Stimulated activated CD4-positive, alpha-beta T cell treated with anti-CD3 and anti-CD28 coated beads, Interleukin-2, amount 100 ng/mL, for 24 hours (primary cell): ENCODE measurements at places on chromosomes 5 and 9.

- no peak for DNase-seq
Observed at GRCh38 chr9:121819428-121820231, 168.2 kb downstream of the DAB2IP start.

DNA sequence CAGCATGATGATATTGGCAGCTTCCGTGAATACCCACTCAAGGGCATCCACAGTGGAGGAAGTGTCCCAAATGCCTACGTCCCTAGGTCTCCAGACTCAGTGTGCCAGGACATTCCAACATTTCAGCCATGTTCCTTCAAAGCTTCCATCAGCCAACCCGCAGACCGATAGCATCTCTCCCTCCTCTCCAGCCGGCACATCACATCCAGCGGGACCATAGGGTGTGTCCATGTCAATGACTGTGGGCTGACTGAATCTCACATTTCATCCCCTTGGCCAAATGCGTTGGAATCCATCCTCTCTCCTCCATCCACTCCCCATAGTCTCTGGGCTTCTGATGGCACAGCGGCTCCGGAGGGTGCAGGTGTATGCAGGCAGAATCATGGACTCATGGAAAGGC, 22.2 kb upstream of the GFPT2 start:
- DNase-seq, result no peak

DNA sequence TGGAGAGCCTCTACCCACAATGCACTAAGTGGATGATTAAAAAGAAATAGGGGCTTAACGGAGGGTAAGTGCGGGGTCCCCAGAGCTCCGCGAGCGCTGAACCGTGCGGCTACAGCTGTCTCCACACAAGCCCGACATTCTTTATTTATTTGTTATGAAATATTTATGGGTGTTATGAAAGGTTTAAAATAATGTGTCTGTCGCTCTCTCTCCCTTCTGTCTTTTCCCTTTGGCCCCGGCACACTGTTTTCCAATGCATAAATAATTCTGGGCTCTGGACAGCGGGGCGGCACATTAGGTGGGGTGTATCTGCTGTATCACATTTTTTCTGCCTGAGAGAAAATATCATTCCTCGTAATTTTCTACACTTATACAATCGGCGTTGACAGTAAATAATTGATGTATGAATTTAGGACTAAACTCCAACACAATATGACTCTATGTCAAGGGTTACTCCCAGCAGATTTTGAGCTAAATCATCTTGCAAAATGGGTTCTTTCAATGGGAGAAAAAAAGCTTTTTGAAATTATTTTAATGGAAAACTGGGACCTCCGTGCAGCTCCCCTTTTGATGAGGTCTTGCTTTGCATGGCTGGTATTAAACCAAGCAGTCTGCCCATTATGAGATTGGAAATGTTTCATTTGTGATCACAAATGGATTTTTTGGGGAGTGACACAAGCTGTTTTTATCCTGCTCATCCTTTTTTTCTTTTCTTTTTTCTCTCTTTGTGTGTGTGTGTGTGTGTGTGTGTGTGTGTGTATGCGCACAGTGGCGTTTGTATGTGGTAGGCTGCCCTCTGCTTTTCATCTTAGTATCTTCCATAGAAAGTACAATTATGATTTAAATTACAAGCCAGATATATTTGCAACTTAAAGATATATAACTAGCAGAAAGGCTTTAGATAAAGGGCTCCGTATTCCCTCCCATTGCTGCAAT, 370.6 kb upstream of the IRX4 start:
- no peak for DNase-seq

- no peak for DNase-seq
Observed at GRCh38 chr5:164359260-164360255, 854.1 kb downstream of the MAT2B start.

GRCh38 chr5:128163991-128164390, 80.4 kb downstream of the SLC12A2 start:
- DNase-seq, result no peak

DNA sequence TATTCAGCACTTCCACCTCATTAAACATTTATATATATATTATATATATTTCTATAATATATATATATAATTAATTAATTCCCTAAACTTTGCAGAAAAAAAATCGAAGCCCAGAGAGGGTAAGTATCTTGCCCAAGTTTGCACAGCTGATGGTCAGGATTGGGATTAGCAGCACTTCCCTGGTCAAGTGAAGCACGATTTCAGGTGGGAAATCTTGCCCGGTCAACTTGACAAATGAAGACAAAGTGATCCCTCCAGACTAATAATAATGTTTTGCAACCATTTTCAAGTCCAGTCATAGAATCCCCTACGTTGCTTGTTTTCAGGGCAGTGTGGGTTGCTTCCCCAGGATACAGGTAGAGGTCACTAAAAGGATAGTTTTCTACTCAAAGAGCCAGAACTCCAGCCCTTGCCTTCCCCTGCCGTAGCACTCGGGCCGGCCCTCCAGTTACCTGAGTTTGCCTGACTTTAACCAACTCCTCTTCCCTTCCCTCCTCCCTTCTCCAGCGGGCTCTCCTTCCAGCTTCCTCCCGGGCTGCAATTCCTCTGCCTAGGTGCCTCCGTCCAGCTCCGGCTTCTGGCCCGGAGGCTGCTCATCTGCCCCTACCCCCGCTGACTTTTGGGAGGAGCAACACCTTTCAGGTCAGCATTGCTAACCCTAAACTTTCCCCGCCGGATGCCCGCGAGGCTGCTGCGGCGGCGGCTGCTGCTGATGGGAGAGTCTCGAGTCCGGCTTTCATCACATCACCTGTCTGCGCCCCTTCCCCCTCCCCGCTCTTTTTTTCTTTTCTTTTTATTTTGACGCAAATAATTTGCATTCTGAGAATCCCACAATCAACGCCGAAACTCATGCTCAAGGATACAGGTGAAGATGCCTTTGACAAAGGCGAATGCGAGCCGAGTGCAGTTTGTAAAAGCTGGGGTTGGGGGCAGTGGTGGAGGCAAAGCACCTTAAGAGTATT, 930 bp downstream of the PRLR start:
- DNase-seq, result peak; percentile 12
